Stimulated activated CD4-positive, alpha-beta T cell treated with anti-CD3 and anti-CD28 coated beads, Interleukin-15, amount 100 ng/mL, for 48 hours (primary cell): ENCODE measurements at places on chromosomes 7 and 10.

DNA sequence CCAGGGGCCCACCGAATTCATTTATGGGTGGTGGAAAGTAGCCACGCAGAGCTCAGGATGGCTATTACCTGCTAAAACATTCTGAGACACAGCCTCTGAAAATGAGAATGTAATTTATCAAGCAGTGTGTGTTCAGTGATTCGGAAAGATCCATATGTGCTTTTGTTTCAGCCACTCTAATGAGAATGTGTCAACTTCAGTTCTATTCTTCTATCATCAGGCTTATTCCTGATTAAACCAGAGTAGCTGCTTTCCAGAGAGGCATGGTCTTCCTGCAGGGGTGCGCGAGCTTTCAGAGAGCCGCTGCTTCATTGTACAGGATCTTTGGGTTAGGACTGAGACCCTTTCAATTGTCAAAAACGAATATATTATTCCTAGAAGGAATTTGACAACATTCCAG is 167.6 kb downstream of the OTUD1 start:
- no peak for DNase-seq

DNA sequence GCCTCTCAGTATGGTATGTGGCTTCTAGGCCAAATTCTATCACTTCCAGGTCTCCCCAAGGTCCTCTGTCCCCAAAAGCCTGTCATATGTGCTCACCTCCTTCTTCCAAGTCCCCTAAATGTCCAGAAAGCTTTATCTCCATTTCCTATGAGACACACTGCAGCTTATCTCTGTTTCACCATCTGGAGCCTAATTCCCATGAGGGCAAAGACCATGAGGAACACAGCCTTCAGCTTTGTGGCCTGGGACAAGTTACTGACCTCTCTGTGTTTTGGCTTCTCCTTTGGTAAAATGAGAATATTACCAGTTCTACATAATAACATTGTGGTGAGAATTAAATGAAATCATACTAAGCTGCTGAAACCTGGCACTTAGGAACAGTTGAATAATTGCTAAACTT is 19.2 kb downstream of the ST8SIA6 start:
- DNase-seq = no peak

DNA sequence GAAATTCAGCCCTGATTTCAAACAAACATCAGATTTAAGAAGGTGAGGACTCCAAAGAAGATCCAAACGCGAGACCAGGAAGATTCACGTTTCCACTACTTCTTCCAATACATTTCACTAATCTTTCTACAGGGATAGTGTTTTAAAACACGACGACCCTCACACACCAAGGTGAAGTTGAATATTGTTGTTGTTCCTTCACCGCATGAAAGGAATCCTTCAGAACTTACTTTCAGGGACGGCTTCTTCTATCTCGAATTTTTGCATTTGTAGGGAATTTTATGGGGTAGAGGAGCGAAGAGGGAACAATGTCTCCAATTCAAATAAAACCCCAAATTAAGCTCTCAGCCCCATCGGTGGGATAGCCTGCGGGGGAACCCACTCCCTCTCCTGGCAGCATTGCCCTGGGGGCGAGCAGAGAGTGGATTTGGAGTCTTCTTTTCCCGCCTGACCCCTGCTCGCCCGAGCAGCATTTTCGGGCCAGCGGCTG is 1.5 kb upstream of the GATA3 start:
- no peak for DNase-seq

GRCh38 chr7:27611059-27611458 is 51.6 kb downstream of the HIBADH start:
- no peak for DNase-seq

DNA sequence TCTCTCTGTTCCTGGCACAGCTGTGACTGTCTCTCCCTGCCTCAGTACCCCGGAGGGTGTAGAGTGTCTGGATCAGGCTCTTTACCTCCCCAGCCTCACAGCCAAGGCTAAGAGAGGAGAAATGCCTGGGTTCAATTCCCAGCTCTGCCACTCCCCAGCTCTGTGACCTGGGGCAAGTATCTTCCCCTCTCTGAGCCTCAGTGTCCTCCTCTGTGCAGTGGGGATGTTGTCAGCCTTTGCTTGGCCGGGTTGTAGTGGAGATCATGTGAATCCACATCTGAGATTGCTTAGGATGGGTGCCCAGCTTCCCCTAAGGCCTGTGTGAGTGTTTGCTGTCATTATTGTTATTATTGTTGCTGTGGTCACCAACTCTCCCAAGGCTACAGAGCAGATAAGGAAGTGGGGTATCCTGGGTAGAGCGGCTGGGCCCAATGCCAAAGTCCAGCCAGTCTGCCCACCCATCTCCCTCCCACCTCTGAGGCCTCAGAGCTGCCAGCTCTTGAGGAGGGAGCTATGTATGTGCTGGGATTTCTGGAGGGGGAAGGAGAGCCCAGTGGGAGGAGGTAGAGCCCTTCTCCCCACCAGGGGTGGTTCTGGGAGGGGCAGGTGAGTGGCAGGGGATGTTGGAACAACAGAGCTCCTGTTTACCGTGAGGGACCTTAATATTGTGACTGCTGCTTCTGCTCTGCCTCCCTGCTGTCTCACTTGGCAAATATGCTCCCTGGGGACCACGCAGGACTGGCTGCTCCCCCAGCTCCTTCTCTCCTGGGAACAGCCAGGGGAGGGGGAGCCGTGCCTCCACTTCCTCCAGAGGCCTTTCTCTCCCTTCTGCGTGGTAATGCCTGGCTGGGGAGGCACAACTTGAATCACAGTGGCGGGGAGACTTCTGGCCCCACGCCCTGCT is 170.5 kb downstream of the RPS24 start:
- no peak for DNase-seq

GRCh38 chr7:130942211-130942964 is 208.4 kb upstream of the KLF14 start:
- no peak for DNase-seq

- DNase-seq = no peak
Observed at GRCh38 chr10:60187691-60188090, 202.0 kb downstream of the ANK3 start.

GRCh38 chr10:60114765-60115586 is 208.6 kb upstream of the CCDC6 start:
- DNase-seq = no peak

GRCh38 chr7:157707983-157708918 is 371.4 kb downstream of the DNAJB6 start:
- no peak for DNase-seq

- no peak for DNase-seq
Observed at GRCh38 chr10:43233601-43234430, 33.0 kb downstream of the RASGEF1A start.

DNA sequence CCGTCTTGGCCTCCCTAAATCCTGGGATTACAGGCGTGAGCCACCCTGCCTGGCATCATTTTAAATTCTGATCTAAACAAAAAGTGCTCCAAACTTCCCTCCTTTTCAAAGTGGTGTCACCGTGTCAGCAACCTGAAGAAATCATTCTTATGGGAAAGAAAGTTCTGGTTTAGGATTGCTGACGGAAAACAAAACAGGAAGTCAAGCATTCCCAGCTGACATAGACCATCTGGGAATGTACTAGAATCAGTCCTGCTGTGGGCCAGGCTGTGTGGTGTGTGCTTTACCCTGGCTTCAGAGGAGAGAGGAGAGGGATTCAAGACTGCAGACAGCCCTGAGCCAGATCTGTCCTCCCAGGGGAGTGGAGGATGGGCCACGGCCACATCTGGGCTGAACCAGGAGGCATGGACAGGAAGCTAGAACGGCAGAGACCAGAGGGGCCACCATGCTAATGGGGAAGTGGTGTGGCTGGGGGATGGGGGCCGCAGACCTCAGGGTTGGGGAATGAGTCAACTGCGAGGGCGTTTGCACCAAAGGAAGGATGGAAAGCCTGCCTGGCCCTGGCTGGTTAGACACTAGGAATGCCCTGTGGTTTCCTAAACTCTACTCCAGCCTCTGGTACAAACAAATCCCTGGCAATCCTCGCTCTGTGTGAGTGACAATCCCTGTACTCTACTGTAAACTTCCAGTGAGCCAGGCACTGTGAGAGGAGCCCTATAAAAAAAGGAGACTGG is 16.7 kb upstream of the CLIP2 start:
- DNase-seq = no peak

- no peak for DNase-seq
Observed at GRCh38 chr10:36358736-36359135, 716.6 kb upstream of the FZD8 start.
